Anterior cingulate cortex (tissue), 58 donors: ENCODE measurements at places on chromosomes 12 and 14.

GRCh38 chr12:25074954-25075353 lies 120.0 kb downstream of the DNAI7 start:
- DNase-seq = no peak

- no peak for DNase-seq
These were observed 39.8 kb downstream of the IFNG start for GRCh38 chr12:68119724-68120211.

- DNase-seq = no peak
These were observed 49.3 kb downstream of the C14orf132 start for GRCh38 chr14:96088481-96088880.

GRCh38 chr12:88237954-88238353 lies 95.8 kb downstream of the TMTC3 start:
- DNase-seq = no peak

DNA sequence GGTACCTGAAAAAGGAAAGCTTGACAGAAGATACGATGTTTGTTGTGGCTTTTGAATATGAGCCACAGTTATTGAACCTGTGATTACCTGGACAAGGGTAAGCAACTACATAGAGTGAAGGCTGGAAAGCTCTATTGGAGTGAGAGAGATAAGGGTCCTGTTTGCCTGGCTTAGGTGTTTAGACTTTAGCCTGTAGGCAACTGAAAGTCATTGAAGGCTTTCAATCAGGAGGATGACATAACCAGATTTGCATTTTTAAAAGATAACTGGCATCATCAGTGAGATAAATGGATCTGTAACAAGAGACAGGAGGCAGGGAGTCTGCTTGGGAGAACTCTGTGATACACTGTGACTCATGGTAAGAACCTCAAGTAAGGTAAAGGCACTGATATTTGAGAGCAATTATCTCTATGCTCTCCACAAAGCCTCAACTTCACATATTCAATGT lies 128.9 kb upstream of the SOX5 start:
- no peak for DNase-seq

GRCh38 chr12:9761419-9761781 lies 699 bp upstream of the CD69 start:
- DNase-seq = no peak

DNA sequence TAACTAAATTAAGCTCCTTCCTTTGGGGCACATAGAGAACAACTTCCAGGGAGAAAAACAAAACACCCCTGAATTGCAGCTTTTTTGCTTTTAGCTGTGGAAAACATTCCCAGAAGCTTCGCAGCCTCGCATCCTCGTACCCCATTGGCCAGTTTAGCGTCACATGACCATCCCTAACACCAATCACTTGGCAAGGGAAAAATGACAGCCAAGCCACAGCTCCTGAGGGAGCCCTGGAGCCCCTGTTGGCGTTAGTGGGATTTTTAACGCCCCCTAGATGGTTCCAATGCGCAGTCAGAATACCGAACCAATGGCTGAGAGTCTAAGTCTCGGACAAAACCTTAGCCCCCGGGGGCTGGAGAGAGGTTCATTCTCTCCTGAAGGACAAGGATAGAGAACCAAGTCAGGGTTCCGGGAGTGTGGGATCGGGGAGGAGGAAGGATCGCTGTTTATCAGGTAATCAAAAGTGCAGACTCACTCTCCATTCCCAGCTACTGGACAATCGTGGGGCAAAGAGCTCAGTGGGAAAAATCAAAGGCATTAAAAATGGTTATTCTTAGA lies 135.6 kb upstream of the HIF1A start:
- no peak for DNase-seq

GRCh38 chr12:27246774-27247173 lies 2.7 kb downstream of the STK38L start:
- DNase-seq = no peak

DNA sequence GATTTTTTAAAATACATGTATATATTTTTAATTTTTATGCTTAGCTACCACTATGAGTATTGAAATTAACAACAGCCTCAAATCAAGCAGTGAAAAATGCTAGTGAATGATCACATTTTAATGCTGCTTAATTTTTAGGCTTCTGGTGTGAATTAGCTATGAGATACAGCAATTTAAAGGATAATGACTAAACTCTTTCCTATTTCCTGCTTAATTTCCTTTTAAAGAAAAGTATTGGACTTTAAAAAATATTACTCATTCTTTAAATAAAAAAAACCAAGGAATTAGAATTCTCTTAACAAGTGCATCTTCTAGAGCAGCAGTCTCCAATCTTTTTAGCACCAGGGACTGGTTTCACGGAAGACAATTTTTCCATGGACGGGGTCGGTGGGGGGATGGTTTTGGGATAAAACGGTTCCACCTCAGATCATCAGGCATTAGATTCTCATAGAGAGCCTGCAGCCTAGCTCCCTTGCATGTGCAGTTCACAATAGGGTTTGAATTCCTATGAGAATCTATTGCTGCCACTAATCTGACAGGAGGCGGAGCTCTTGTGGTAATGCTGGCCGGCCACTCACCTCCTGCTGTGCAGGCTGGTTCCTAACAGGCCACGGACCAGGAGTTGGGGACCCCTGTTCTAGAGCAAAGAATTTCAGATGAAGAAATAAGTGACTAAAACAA lies 18.6 kb upstream of the NTN4 start:
- DNase-seq = no peak

DNA sequence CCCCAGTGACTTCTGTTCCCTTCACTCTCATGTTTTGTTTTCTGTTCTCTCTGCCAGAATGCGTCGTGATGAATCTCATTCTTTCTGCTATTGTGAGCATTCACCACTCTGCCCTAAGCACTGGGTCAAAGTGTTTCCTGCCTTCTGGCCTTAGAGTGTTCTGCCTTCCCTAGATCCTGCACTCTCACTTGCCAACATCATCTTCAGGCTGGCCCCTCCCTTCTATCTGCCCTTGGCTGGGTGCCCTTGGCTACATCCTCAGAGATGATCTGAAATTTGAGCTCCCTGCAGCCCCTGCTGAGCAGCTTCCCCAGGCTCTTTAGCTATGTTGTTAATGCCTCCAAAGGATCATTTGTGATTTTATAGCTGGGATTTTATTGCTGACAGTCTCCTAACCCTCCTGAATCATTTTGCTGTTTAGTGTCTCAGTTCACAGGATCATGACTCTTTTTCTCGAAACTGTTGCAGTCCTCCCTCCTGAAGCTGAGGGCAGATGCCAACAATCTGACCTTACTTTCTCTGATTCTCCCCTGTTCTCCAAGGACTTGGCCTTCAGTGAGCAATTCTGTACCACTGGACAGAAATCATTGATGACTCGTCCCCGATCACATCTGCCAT lies 4.5 kb downstream of the DHRS2 start:
- no peak for DNase-seq

- peak; percentile 34 for DNase-seq
These were observed 5.2 kb upstream of the KRT85 start for GRCh38 chr12:52372216-52373154.

DNA sequence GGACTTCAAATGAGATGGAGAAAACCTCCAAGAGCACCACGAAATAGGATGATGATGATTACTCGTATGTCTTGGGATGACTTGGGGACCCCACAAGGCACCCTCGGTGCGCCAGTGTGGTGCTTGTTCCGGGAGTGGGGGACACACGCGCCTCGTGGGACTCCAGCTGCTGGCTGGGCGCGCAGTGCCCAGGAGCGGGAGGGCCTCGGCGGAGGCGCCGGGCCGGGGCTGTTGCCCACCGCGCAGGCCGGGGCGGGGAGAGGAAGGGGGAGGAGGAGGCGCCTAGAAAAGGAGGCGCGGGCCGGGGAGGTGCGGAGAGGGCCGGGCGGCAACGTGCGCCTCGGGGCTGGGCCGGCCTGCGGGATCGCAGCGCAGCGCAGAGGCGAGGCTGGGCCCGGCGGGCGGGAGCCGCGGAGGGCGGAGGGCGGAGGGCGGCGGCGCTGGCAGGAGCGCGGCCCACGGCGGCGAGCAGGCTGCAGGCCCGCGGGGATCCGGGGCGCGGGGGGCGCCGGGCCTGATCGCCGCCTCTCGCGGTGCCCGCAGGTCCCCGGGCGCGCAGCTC lies at the start of gene RFLNA:
RFLNA (plus strand) TSS at position 314 of the 562 bp plus-strand sequence. CDS start 337 bp downstream, outside the sequence.
- DNase-seq = no peak

DNA sequence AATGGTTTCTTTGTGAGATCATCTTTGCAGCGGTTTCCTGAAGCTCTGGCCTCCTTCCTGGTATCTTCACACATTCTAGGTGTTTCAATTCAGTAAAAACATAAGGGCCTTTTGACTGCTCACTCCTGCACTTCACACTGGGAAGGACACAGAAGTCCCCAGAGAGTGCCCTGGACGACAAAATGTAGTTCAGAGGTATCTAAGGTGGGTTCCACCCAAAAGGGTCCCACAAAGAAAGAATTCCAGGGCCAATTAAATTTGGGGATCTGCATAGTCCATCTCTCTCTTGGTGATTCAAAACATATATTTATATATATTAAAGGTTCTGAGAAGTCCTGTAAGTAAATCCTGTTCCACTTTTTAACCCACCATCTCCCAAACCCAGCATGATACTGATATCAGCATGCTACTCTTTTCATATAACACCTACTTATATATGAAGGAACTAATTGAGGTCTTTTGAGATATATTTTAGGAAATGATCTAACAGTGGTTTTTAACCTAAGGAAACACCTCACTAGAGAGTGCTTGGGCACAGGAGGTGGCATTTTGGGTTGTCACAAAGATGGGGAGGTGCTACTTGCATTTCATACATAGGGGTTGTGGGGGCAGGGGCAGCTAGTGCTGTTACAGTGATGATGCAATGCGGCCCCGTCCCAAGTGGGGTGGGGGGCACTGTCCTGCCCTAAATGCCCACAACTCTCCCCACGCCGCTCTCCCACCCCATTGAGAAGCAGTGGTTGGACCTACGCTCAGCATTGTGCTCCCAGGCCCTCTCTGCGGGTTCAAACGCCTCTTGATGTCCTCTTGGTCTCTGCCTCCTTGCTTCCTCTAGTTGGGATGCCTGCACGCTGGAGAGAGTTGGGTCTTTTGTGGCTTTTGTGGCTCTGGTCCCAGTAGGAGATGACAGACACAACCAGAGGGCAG lies 109.4 kb downstream of the ARF6 start:
- no peak for DNase-seq

GRCh38 chr12:50188875-50189575 lies 21.9 kb upstream of the CERS5 start:
- DNase-seq = no peak

- DNase-seq = no peak
These were observed 59.7 kb upstream of the NAP1L1 start for GRCh38 chr12:76144245-76144549.

DNA sequence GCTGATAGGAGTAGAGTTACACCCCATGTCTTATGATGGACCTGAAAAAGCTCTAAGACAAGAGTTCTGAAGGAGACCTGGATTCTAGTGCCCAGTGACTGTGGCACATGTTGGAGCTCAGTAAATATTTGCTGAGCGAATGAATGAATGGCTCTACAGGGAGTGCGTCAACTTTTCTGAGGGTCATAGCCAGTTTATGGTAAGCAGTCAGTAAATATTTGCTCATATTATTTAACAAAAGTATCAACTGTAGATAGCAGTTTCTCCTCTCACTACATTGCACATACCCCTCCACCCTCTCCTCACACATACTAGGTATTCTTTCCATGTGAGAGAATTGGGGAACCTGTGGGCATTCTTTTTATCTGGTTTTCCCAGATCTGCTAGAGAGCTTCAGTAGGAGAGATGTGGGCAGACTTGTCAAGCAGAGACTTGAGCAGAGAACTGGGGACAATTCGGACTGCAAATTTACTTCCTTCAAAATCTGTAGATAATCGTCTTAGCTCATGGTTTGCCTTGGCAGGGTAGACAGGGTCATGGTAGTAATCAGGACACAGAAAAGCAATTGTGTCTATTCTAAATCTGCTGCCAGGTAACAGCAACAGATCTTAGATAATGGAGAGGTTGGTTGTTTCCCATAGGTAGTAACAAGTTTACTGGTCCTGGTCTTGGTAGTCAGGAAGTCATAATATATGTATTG lies 5.7 kb downstream of the SLC4A8 start:
- DNase-seq = no peak
